GM12878 (cell line): ENCODE measurements at places on chromosomes 1 and 21. TPM values are rescaled to one million over a fixed set of nuclear protein-coding genes. Genes with fewer than 3 reads are reported as not detected.

GRCh38 chr1:65762081-65762862, 30.4 kb upstream of the PDE4B start:
- DNase-seq, result no peak
- no peak overlapping the region for H3K27ac ChIP-seq
- no peaks in the 10 kb centered on the region for H3K36me3 ChIP-seq
- H3K4me1 ChIP-seq, result no peaks in the 10 kb centered on the region

GRCh38 chr1:20723537-20724363, 5.9 kb upstream of the KIF17 start:
- no peaks in the 10 kb centered on the region for H3K36me3 ChIP-seq
- DNase-seq, result no peak
- H3K27me3 ChIP-seq, result 0 out of 2 replicates have a peak, but pooled peaks cover under 1% of the 10 kb centered on the region

DNA sequence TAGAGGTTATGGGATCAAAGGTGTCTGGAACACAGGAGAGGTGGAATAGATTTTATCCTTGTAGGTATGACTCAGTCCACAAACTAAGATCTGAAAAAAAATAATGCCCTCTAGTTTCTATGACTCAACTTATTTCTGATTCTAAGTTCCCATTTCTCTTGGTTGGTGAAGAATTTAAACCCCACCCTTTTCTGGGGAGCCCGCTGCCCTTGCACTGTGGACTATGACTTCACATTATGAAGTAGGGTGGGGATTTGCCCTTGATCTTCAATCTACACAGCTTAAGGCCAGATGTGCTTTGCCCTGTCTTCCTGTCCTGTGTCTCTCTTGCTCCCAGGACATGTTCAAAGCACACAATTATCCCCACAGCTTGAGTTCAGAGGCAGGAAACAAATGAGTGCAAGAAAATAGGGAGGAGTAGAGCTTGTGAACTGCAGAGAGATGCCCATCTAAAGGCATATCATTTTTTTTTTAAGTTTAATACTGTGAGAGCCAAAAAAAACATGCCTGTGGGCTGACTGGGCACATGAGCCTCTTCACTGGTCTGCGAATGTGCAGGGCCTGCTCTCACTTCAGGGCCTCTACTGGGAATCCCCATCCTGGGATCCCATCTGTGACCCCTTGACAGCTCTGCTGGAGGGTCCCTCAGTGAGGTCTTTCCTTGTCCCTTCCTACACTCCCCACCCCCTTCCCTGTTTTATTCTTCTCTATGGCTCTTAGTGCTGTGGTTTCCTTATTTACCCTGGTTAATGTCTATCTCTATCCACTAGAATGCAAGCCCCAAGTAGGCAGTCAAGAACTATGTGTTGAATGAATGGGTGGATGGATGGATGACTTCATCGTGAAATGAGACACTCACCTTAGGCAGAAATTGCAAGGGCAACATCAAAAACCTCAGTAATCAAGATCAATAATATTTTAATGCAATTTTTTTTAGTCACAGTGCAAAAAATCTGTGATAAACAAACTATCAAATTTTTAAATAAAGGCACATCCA, 61.5 kb downstream of the CD58 start:
- peaks cover 10% of the 10 kb centered on the region for H3K36me3 ChIP-seq
- H3K27me3 ChIP-seq, result no peaks in the 10 kb centered on the region
- H3K4me1 ChIP-seq, result peaks cover 55% of the 10 kb centered on the region
- peak overlapping the region; percentile 70 for H3K27ac ChIP-seq

- no peaks in the 10 kb centered on the region for H3K27me3 ChIP-seq
- no peak overlapping the region for H3K4me3 ChIP-seq
- DNase-seq, result no peak
Observed at GRCh38 chr1:52792036-52792435, 50.5 kb upstream of the ZYG11A start.

DNA sequence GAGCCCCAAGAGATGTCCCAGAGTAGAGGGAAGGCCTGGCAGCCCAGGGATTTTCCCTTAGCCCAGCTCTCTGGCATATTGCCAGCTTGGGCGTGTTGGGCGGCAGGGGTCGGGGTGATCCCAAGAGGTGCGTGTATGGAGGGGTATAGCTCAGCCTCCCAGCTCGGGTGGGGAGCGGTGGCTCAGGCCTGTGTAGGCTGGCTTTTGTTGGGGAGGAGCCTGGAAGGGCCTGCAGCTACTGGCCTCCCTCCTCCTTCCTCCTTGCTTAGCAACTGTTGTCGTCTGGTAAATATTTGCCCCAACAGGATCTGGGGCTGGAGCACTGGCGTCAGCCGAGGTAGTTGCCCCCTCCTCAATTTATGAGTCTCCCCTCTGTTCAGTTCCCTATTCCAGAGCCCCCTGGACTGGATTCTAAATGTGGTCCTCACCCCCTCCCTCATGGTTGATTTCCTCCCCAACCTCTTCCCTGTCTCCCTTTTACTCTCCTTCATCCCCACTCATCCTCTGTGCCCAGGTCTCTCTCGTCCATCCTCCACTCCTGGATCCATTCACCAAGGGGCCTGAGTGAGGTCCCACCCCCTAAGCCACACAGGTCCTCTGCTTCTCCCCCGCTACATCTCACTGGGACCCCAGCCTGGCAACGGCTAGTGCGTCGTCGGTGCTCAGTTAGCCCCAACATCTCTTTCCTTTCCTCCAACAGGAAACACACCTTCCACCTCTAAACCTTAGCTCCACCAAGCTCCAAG, 10.3 kb upstream of the LMNA start:
- no peaks in the 10 kb centered on the region for H3K27me3 ChIP-seq
- DNase-seq, result no peak
- H3K4me3 ChIP-seq, result no peak overlapping the region
- H3K4me1 ChIP-seq, result peaks cover 30% of the 10 kb centered on the region
- H3K27ac ChIP-seq, result peak overlapping the region; percentile 50
- H3K36me3 ChIP-seq, result no peaks in the 10 kb centered on the region

DNA sequence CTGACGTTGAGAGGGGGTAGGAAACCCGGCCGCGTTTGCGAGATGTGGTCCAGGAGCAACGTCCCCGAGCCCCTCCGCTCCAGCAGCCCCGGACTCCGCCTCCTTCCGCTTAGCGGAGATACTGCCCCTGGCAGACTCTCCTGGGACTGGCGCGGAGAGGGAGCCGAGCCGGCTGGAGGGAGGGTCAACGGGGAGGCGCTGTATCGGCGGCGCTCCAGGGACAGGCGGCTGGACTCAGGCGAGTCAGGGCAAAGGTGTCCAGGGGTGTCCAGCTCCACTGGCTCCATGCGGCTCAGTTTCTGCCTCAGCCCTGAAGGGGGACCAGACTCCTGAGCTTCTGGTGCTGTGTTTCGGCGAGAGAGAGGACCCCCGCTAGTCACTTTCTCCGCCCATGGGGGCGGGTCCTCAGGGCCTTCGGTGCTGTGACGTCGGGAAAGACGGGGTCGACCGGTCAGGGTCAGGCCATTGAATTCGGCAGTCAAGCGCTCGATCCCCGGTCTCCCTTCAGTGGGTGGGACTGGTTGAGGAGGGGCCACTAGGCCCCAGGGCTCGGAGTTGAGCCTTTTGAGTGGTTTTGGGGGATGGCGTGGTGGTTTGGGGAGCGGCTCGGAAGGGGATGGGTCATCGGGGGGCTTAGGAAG, 2.8 kb upstream of the LIX1L start:
- no peak overlapping the region for H3K27ac ChIP-seq
- peaks cover 19% of the 10 kb centered on the region for H3K4me1 ChIP-seq
- DNase-seq, result no peak
- H3K4me3 ChIP-seq, result peak overlapping the region; percentile 80
- H3K27me3 ChIP-seq, result no peaks in the 10 kb centered on the region
- no peaks in the 10 kb centered on the region for H3K36me3 ChIP-seq

DNA sequence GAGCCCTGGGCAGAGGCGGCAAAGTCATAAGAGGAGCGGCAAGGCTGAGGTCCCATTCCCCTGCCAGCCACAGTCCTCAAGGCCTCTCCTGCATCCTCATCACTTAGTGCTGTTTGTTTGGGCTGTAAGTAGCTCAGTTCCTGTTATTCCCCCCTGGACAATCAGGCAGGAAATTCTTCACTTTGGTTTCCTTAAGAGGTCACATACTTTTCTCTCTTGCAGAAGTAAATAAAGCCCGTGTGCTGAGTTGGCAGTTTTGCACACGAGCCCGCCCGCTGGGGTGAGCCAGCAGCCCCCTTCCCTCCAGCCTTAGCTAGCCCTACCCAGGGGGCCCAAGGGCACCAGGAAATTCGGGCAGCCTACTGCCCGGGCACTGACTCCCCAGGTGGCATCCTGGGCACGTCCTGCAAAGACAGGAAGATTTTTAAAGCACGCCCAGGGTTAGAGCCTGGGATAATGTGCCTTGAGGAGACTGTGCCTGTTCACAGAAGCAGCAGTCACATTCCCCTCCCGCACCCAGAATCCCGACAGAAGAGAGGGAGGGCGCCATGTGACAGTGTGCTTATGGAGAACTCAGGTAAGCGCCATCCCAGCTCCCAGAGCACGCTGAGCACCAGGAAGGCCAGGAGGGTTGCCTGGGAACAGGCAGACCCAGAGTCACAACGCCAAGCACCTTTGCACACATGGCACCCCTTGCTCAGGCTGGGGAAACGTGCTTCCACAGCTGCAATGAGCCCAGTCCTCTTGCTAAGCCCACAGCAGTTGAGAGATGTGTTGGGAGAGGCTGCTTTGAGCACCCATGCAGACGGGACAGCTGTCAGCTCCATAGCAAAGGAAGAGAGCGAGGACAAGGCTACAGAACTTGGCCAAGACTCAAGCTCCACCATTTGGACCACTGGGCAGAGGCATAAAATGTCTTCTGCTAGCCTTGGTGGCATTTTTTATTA, 144.5 kb upstream of the TMEM51 start:
- H3K4me1 ChIP-seq, result no peaks in the 10 kb centered on the region
- no peaks in the 10 kb centered on the region for H3K27me3 ChIP-seq
- no peak for DNase-seq
- H3K4me3 ChIP-seq, result no peak overlapping the region

- H3K27me3 ChIP-seq, result no peaks in the 10 kb centered on the region
- DNase-seq, result no peak
- peak overlapping the region; percentile 7; the same call in 1 of the 2 replicates for H3K27ac ChIP-seq
- H3K4me3 ChIP-seq, result peak overlapping the region; percentile 38; the same call in 1 of the 2 replicates
Observed at GRCh38 chr1:243244432-243244841, 10.6 kb downstream of the CEP170 start.

- no peak overlapping the region for H3K27ac ChIP-seq
- no peak overlapping the region for H3K4me3 ChIP-seq
- no peaks in the 10 kb centered on the region for H3K27me3 ChIP-seq
- peaks cover 10% of the 10 kb centered on the region for H3K36me3 ChIP-seq
Observed at GRCh38 chr1:161866241-161866640, 100.1 kb downstream of the ATF6 start.

- no peaks in the 10 kb centered on the region for H3K4me1 ChIP-seq
- H3K36me3 ChIP-seq, result no peaks in the 10 kb centered on the region
- H3K27ac ChIP-seq, result no peak overlapping the region
- no peak for DNase-seq
Observed at GRCh38 chr21:26686278-26686677, 113.2 kb upstream of the CYYR1 start.

- H3K4me3 ChIP-seq, result no peak overlapping the region
- H3K27ac ChIP-seq, result no peak overlapping the region
- H3K4me1 ChIP-seq, result peaks cover 5% of the 10 kb centered on the region; the same call in 1 of the 2 replicates
- H3K36me3 ChIP-seq, result no peaks in the 10 kb centered on the region
Observed at GRCh38 chr1:241606544-241606943, 33.6 kb downstream of the CHML start.

GUCA2B gene
- not detected in 2 replicates for total RNA-seq

GRCh38 chr1:65255035-65255655, 54.2 kb upstream of the DNAJC6 start:
- peaks cover 6% of the 10 kb centered on the region for H3K27me3 ChIP-seq
- no peak overlapping the region for H3K27ac ChIP-seq
- H3K4me3 ChIP-seq, result peak overlapping the region; percentile 68
- no peak for DNase-seq
- H3K4me1 ChIP-seq, result no peaks in the 10 kb centered on the region; the same call in 1 of the 2 replicates

- no peak for DNase-seq
- H3K4me3 ChIP-seq, result no peak overlapping the region
- H3K27ac ChIP-seq, result no peak overlapping the region
- no peaks in the 10 kb centered on the region for H3K36me3 ChIP-seq
- H3K27me3 ChIP-seq, result no peaks in the 10 kb centered on the region
Observed at GRCh38 chr1:160864173-160864572, 1.5 kb upstream of the CD244 start.
